Activated CD8-positive, alpha-beta T cell treated with anti-CD3 and anti-CD28 coated beads, Interleukin-2, amount 10 ng/mL, durations not matched to agents 7 days and 5 days (primary cell): ENCODE measurements at places on chromosomes 13 and 19. TPM values are rescaled to one million over a fixed set of nuclear protein-coding genes. Genes with fewer than 3 reads are reported as not detected.

DNA sequence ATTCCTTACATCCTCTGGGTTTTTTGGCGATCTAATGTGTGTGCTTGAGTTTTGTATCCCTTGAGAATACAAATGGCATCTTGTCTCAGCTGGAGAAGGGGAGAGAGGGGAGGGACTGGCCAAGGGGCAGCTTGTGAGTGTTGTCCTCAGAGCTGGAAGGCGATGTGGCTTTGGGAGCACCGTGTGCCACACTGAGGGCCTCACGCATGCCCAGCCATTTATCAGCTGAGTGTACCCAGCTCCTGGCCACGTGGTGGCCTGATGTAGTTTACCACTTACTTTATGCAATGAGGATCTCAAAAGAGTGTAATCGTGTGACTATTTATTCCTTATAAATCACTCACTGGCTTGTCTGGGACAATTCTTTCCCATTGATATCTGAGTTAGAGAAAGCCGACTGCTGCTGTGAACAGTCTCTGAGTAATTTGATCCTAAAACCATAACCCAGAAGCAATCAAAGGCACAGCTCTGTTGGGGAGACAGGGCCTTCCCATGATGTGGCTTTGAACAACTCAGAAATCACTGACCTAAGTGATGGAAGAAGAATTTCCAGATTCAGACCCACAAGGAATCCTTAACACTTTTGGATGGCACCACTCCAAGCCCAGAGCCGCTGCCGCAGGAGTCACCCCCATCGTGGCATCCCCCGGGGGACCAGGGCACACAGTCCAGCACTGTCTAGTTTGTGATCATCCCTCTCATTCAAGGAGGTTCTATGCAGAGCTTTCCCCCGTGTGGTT, 53.9 kb upstream of the MTIF3 start:
- H3K4me1 ChIP-seq = no peaks in the 10 kb centered on the region
- no peaks in the 10 kb centered on the region for H3K36me3 ChIP-seq
- H3K4me3 ChIP-seq = no peak overlapping the region
- H3K27me3 ChIP-seq = no peaks in the 10 kb centered on the region

GRCh38 chr13:23806874-23807526, 82.2 kb downstream of the MIPEP start:
- no peak for DNase-seq
- peaks cover 8% of the 10 kb centered on the region for H3K36me3 ChIP-seq
- H3K4me3 ChIP-seq = no peak overlapping the region
- no peaks in the 10 kb centered on the region for H3K4me1 ChIP-seq
- H3K27ac ChIP-seq = no peak overlapping the region

The FAM187B gene
- not detected for total RNA-seq

DNA sequence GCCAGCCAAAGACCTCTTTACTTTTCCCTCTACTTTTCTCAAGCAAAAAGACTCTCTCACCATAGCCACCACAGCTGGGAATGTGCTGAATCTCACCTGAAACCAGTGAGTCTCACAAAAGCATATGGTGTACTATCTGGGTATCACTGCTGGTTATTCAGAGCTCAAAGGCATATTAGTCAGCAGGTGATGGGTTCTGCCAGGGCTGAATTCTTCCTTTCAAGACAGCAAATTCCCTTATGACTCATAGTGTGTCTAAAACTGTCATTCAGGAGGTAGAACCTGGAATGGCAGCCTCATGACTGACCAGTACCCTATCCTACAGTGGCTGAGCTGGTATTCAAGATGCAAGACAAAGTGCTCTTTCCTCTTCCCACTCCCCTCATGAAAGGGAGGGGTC, 2859.1 kb downstream of the PCDH9 start:
- no peaks in the 10 kb centered on the region for H3K27me3 ChIP-seq
- no peak overlapping the region for H3K4me3 ChIP-seq
- no peaks in the 10 kb centered on the region for H3K36me3 ChIP-seq

The CGB2 gene
- not detected for total RNA-seq

- H3K36me3 ChIP-seq = peaks cover 3% of the 10 kb centered on the region
- H3K27me3 ChIP-seq = peaks cover 38% of the 10 kb centered on the region
- H3K4me3 ChIP-seq = no peak within 1 kb of the TSS
- DNase-seq = peak; percentile 67
- peaks cover 11% of the 10 kb centered on the region for H3K4me1 ChIP-seq
- no peak within 1 kb of the TSS for H3K27ac ChIP-seq
Observed at GRCh38 chr19:40217934-40218890, at the start of gene TTC9B. TTC9B (minus strand) TSS chr19:40218384; CDS start chr19:40218381, 3 bp downstream.

- H3K36me3 ChIP-seq = peaks cover 3% of the 10 kb centered on the region
- H3K27me3 ChIP-seq = no peaks in the 10 kb centered on the region
- peaks cover 13% of the 10 kb centered on the region for H3K4me1 ChIP-seq
- DNase-seq = no peak
- H3K27ac ChIP-seq = no peak overlapping the region
Observed at GRCh38 chr19:34319230-34319585, 45.8 kb upstream of the GPI start.

- peak overlapping the region; percentile 100 for H3K27ac ChIP-seq
- DNase-seq = no peak
- H3K4me1 ChIP-seq = peaks cover 48% of the 10 kb centered on the region
- peaks cover 55% of the 10 kb centered on the region for H3K36me3 ChIP-seq
Observed at GRCh38 chr19:55256562-55257460, 2.0 kb downstream of the PPP6R1 start.

The OR7A5 gene
- total RNA-seq = not detected

GRCh38 chr13:40604135-40604534, 62.3 kb downstream of the FOXO1 start:
- peaks cover 30% of the 10 kb centered on the region for H3K36me3 ChIP-seq
- H3K4me1 ChIP-seq = peaks cover 71% of the 10 kb centered on the region
- no peak overlapping the region for H3K27ac ChIP-seq
- H3K4me3 ChIP-seq = no peak overlapping the region
- H3K27me3 ChIP-seq = no peaks in the 10 kb centered on the region

- no peak overlapping the region for H3K27ac ChIP-seq
- H3K4me1 ChIP-seq = peaks cover 48% of the 10 kb centered on the region
- DNase-seq = no peak
- no peak overlapping the region for H3K4me3 ChIP-seq
- H3K27me3 ChIP-seq = no peaks in the 10 kb centered on the region
Observed at GRCh38 chr19:46356149-46357055, 9.5 kb downstream of the PPP5C start.

- no peak for DNase-seq
- H3K27ac ChIP-seq = no peak overlapping the region
- peaks cover 21% of the 10 kb centered on the region for H3K27me3 ChIP-seq
- H3K4me1 ChIP-seq = no peaks in the 10 kb centered on the region
Observed at GRCh38 chr13:112098699-112099098, 31.8 kb downstream of the SOX1 start.

The ZNF296 gene
- total RNA-seq = 6.2 TPM

GRCh38 chr19:31102674-31103073, 246.6 kb downstream of the TSHZ3 start:
- H3K27me3 ChIP-seq = peaks cover 6% of the 10 kb centered on the region
- H3K4me1 ChIP-seq = no peaks in the 10 kb centered on the region
- H3K36me3 ChIP-seq = no peaks in the 10 kb centered on the region
- H3K4me3 ChIP-seq = no peak overlapping the region

DNA sequence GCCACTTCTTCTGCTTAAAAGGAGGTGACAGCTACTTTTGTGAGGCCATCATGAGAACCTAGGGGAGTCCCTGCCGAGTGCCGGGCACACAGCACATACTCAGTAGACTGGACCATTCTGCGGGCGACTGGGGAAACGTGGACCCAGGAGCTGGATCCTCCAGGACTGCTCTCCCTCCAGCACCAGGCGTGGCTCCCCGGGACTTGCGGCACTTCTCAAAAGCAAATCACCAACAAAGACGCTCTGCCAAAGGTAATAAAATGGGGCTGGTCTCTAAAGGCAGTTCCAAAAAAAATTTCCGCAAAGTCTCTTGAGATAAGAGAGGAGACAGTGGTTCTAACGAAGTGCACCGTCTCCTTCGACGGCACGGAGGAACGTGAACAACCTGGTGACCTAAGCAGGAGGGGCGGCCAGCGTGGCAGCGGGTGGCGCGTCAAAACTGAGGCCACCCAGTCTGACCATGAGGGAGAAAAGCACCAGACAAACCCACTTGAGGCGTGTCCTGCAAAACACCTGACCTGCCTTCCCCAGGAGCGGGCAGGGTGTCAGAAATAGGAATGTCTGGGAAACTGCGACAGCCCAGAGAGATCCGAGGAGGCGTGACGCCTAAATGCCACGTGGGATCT, 1.4 kb upstream of the TMPRSS9 start:
- H3K27ac ChIP-seq = no peak overlapping the region
- H3K36me3 ChIP-seq = no peaks in the 10 kb centered on the region
- no peak overlapping the region for H3K4me3 ChIP-seq

DNA sequence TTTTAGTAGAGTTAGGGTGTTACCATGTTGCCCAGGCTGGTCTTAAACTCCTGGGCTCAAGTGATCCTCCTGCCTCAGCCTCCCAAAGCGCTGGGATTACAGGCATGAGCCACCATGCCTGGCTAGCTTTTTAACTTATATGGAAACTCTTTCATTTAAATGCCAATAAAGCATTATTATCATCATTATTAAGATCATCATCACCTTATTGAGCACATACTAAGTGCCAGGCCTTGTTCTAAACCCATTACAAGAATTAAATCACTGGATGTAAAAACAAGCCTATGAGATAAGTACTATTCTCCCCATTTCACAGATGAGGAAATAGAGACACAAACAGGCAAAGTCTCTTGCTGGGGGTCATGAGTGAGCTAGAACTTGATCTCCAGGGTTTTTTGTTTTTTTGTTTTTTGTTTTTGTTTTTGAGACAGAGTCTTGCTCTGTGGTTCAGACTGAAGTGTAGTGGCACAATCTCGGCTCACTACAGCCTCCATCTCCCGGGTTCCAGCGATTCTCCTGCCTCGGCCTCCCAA, 1.3 kb downstream of the GMFG start:
- H3K4me1 ChIP-seq = peaks cover 64% of the 10 kb centered on the region
- peaks cover 44% of the 10 kb centered on the region for H3K36me3 ChIP-seq
- no peak for DNase-seq
- peak overlapping the region; percentile 100 for H3K4me3 ChIP-seq
- H3K27me3 ChIP-seq = no peaks in the 10 kb centered on the region

- no peaks in the 10 kb centered on the region for H3K36me3 ChIP-seq
- H3K27ac ChIP-seq = no peak overlapping the region
- no peaks in the 10 kb centered on the region for H3K4me1 ChIP-seq
- DNase-seq = no peak
- H3K27me3 ChIP-seq = no peaks in the 10 kb centered on the region
Observed at GRCh38 chr13:92976657-92977056, 249.9 kb upstream of the GPC6 start.

DNA sequence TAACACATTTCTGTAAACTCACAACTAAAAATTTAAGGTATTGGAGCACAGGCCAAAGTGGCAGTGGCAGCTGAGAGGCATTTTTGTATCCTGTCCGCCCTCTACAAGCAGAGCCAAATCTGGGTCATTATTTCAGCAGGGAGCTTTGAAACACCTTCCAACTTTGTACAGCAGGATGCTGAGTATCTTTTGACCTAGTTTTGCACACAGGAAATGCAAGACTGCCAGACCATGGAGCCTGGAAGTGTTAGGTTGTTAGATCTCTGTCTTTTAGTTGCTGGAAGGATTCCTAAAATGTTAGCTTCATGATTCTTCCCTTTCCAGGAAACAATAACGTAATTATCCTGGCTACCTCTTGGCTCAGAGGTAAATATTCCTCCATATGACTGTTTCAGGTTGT, 148.6 kb upstream of the ATXN8OS start:
- H3K4me3 ChIP-seq = no peak overlapping the region
- H3K27me3 ChIP-seq = no peaks in the 10 kb centered on the region
- H3K36me3 ChIP-seq = no peaks in the 10 kb centered on the region
- DNase-seq = no peak

DNA sequence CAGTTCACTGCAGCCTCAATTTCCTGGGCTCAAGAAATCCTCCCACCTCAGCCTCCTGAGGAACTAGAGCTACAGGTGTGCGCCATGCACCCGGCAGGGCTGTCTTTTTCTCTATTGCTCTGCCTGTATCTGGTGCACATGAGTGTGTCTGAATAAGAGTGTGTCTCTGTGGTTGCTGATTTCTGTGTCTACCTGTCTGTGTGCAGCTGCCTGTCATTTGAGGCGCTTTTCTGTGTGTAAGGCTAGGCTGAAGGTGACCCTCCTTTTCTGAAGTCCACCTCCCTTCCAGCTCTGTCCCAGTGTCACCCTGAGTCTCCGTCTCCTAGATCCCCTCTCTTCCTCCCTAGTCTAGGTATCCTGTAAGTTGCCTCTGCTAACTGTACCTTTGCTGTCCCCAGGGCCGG, 1.5 kb upstream of the PRR12 start:
- no peak overlapping the region for H3K4me3 ChIP-seq
- peaks cover 16% of the 10 kb centered on the region for H3K36me3 ChIP-seq
- peaks cover 2% of the 10 kb centered on the region for H3K27me3 ChIP-seq

The TSKS gene
- 1.5 TPM for total RNA-seq

DNA sequence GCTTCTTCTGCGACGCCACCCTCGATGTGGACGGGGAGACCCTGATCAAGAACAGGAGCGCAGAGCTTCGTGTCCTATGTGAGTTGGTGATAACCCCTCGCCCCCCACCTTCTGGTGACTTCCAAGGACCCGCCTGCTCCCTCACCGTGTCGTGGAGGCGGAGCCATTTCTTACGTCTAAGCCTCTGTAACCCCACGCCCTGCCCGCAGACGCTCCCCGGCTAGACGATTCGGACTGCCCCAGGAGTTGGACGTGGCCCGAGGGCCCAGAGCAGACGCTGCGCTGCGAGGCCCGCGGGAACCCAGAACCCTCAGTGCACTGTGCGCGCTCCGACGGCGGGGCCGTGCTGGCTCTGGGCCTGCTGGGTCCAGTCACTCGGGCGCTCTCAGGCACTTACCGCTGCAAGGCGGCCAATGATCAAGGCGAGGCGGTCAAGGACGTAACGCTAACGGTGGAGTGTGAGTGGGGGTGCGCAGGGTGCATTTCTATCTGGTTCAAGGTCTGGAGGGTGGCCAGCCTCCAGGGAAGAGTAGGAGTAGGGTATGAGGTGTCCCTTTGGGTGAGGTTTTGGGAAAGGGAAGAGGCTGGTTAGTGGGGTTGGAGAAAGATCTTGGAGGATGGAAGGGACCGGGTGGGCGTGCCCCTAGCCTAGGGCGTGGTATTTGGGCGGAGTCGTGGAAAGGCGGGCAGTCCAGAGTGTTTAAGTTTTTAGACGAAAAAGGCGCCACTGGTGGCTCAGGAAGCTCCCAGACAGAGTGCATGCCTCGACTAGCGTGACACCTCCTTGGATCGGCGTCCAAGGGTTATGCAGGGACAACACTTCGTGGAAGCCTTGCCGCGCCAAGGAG, 3.3 kb downstream of the ICAM5 start:
- peaks cover 71% of the 10 kb centered on the region for H3K27me3 ChIP-seq
- peak overlapping the region; percentile 69 for H3K27ac ChIP-seq
- H3K4me1 ChIP-seq = peaks cover 73% of the 10 kb centered on the region
- H3K4me3 ChIP-seq = peak overlapping the region; percentile 73
- peaks cover 7% of the 10 kb centered on the region for H3K36me3 ChIP-seq

DNA sequence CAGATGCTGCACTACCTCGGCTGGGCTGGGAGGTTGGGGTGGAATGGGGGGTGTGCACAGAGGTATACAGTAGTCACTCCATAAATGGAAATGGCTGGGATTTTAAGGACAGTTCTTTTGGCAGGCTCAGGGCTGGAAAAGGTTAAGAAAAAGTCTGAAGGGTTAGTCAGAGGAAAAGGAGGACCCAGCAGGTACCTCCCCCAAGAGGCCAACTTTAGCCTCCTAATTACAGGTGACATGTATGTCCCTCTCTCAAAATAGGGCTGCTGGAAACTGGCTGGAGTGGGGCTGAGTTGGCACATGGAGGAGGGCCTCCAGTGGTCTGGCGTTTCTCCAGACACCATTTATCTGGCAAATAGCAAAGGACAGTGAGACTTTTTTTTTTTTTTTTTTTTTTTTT, 994 bp downstream of the CCDC194 start:
- H3K36me3 ChIP-seq = peaks cover 17% of the 10 kb centered on the region
- no peak for DNase-seq
- H3K4me3 ChIP-seq = no peak overlapping the region
- H3K4me1 ChIP-seq = peaks cover 35% of the 10 kb centered on the region
- H3K27me3 ChIP-seq = peaks cover 15% of the 10 kb centered on the region
